EL (cell line): ENCODE measurements at places on chromosomes 1 and 21.

GRCh38 chr21:33696465-33696864, 54.2 kb downstream of the ITSN1 start:
- no peak for DNase-seq

DNA sequence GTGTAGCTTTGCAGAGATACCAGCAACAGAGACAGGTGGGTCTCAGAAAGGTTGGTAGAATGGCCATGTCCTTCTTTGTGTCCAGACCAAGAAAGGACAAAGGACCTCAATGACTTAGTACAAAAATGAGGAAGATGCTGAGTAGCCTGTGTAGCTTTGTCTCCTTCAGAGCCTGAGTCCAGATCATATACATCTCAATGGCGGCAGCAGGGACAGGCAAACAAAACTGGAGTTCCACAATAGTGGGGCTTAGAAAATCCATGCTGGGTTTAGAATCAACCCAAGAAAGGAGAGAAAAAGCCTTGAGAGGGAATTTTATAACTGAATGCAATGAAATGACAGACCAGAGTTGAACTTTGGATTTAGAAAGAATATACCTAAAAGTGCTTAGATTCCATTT, 339.0 kb downstream of the BRINP3 start:
- no peak for DNase-seq

- peak; percentile 3 for DNase-seq
These were observed 74.2 kb upstream of the CD53 start for GRCh38 chr1:110798691-110799256.

DNA sequence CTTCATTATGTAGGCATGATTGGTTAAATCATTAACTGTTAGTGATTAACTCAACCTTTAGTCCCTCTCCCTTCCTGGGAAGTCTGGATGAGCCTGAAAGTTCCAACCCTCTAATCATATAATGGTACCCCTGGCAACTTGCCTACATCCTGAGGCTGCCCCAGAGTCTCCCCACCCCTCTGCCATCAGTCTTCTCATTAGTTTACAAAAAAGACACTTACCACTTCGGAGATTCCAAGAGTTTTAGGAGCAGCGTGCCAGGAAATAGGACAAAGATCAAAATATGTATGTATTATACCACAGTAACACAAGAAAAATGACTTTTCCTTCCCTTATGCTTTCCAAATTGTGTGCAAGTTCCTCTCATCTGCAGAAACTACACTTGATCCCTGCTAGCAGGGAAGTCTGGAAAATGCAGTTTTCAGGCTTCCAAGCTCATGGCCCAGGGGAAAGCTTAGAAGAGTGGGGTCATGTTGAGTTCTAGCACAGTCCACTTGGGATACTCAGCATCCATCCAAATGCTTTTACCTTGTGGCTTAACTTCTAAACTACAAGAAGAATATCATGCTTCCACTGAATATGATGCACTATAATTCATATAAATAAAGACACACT, 64.6 kb upstream of the PPIH start:
- DNase-seq: no peak

DNA sequence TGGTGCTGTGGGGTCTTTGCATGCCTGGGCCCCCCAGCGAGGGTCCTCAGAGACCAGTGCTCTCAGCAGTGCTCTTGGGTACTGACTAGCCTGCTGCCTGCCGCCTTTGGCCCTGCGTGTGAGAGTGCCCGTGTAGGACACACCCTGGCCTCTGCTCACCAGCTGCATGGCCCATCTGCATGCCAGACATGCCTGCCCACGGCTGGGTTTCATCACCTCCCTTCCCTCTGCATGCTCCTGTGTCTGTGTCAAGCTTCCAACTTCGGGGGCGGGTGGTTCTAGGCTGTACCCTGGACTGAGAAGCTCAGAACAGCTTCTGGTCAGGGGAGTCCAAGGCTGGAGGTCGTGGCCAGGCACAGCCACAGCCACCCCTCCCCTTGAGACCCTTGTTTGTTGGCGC, 56.9 kb downstream of the PTPRF start:
- DNase-seq: peak; percentile 69

GRCh38 chr21:15839601-15840000, 109.8 kb downstream of the USP25 start:
- DNase-seq: no peak

- DNase-seq: no peak
These were observed 3.6 kb downstream of the IER5 start for GRCh38 chr1:181092056-181092455.

DNA sequence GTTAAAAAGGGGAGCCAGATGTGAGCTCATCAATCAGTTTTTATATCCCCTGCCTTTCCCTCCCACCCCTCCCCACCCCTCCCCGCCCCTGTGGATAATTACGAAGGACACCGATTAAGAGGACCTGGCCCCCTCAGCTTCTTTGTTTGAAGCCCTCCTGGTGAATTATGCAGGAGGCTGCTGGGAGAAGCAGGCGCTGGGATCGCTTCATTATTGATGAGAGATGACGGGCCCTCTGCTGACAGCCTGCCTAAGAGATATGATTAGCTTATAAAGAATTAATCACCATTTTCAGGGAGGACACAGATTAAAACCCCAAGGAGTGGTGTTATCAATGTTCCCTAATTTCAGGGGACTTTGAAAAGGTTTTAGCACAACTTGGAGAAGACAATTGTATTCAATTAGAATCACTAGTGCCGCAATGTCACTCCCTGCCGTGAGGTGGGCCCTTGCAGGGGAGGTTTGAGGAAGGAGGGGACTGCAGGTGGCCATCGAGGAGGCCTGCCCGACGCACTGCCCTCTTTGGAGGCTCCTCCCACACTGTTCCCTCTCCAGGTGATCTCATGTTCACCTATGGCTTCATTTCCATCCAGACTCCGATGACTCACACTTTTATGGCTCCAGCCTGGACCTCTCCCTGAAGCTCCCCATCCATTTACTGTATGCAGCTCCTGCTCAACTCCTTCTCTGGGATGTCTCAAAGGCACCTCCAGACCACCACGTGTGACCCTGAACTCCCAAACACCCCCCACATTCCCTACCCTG, 67.0 kb upstream of the KLHDC7A start:
- no peak for DNase-seq

- no peak for DNase-seq
These were observed 184.9 kb upstream of the FAM78B start for GRCh38 chr1:166351676-166352075.

GRCh38 chr1:23020706-23021405, 1.6 kb downstream of the KDM1A start:
- DNase-seq: peak; percentile 29

DNA sequence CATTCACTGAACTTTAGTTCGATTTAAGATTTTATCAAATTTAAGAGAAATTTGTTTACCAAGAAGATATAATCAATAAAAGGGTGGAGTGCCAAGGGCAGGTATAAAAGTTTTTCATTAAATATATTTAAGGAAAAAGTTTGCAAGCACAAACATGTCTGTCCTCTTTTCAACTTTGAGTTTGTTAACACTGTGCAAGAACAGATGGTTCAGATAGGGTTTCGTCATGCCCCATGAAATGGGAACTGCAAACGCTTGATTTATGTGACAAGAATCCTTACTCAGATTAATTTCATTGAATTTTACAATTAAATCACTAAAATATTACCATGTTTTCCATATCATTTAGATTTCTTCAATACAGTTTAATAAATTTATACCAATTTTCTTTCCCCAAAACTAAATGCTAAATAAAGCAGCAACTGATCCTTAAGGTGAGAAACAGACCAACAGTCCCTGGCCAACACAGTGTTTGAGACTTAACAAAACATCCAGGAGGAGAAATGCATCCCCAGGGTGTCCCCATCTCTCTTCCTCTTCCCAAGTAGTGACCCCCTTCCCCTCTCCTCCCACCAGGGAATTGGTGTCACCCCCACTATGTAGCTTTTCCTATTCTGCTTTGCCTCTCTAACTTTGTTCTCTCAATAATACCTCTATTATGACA, 292.9 kb downstream of the LTN1 start:
- no peak for DNase-seq

- no peak for DNase-seq
These were observed 63.2 kb downstream of the WNT9A start for GRCh38 chr1:227884370-227885134.

- DNase-seq: no peak
These were observed 5.1 kb upstream of the CSRP1 start for GRCh38 chr1:201511941-201512539.

- no peak for DNase-seq
These were observed 42.6 kb upstream of the KCNA10 start for GRCh38 chr1:110561596-110561995.

DNA sequence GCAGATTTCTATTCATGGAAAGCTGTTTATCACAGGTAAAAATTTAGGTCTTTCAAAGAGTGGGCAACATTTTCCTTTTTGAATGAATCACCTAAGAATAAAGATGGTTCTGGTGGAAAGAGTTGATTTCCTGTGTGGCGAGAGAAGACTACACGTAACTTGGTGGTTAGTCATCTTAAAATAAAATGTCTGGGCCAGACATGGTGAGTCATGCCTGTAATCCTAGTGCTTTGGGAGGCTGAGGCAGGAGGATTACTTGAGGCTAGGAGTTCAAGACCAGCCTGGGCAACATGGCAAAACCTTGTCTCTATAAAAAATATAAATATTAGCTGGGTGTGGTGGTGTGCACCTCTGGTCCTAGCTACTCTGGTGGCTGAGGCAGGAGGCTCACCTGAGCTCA, 65.7 kb downstream of the DISP1 start:
- peak; percentile 78 for DNase-seq

- DNase-seq: no peak
These were observed 26.3 kb upstream of the IVNS1ABP start for GRCh38 chr1:185343306-185343705.

GRCh38 chr1:173099166-173099565, 48.4 kb upstream of the TNFSF18 start:
- DNase-seq: peak; percentile 9

- no peak for DNase-seq
These were observed 34.6 kb downstream of the C8B start for GRCh38 chr1:56931211-56931610.

- DNase-seq: peak; percentile 25
These were observed 605.8 kb upstream of the CAMK1G start for GRCh38 chr1:208977638-208978256.

GRCh38 chr1:202745323-202745888, 35.2 kb upstream of the SYT2 start:
- DNase-seq: no peak

DNA sequence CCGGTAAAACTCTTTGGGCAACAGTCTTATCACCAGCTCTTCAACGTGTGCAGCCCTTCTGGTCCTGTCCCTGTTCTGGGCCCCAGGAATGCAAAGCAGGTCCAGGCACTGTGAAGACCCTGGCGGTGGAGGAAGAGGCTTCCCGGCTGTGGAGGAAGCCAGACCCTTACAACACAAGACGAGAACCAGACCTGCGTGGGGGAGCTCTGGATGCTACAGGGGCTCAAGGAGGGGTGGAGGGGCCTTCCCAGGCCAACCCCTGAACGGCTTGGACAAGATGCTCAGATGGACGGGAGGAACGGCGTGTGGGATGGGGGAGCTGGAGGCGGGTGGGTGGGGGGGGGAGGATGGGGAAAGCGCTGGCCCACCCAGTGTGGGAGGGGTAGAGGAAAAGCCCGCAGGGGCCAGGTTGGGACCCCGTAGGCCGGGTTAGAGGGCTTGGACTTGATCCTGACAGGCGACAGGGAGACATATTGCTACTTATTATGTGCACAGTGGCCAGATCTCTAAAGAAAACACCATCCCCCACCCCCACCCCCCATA, 5.1 kb upstream of the OLIG2 start:
- DNase-seq: no peak

GRCh38 chr1:118326960-118327629, 142.1 kb upstream of the SPAG17 start:
- no peak for DNase-seq

GRCh38 chr1:192968323-192968722, 90.8 kb downstream of the UCHL5 start:
- DNase-seq: no peak

DNA sequence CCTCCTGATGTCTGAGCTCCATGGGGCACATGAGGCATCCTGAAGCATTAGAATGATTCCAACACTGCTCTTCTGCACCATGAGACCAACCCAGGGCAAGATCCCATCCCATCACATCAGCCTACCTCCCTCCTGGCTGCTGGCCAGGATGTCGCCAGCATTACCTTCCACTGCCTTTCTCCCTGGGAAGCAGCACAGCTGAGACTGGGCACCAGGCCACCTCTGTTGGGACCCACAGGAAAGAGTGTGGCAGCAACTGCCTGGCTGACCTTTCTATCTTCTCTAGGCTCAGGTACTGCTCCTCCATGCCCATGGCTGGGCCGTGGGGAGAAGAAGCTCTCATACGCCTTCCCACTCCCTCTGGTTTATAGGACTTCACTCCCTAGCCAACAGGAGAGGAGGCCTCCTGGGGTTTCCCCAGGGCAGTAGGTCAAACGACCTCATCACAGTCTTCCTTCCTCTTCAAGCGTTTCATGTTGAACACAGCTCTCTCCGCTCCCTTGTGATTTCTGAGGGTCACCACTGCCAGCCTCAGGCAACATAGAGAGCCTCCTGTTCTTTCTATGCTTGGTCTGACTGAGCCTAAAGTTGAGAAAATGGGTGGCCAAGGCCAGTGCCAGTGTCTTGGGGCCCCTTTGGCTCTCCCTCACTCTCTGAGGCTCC, 11.1 kb upstream of the RASSF5 start:
- DNase-seq: peak; percentile 29

GRCh38 chr1:180246579-180246978, 16.5 kb downstream of the LHX4 start:
- DNase-seq: no peak

GRCh38 chr1:168386949-168387586, 106.4 kb downstream of the TBX19 start:
- DNase-seq: no peak

DNA sequence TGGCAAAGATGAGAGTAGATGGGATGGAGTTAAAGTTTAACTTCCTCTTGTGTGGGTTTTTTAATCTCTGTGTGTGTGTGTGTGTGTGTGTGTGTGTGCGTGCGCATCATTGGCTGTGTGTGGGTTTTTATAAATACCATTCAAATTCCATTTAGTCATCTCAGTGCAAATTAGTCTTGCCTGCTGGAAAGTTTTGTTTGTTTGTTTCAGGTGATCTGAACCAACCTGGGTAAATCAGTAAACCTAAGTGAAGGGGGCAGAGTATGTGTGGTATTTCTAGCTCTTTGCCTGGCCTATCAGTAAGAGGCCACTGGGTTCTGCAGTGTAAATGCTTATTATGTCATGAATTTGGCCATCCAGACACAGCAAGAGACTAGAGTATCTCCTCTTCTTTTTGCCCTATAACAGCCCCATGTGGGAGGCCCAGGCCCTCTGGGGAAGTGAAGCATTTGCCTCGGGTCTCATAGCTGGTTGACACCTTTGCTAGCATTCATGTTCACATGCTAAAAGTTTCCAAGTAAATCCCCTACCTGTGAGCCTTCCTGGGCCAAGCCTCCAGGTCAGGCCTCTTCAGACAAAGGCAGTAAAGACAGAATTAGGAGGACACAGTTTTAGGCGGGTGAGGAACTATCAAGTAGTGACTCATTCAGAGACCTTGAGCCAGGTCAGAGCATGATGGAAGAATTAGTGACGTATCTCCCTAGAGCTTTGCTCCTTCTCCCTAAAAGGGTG, 14.7 kb downstream of the INTS3 start:
- no peak for DNase-seq
